LHCN-M2 (cell line): ENCODE measurements at places on chromosomes 7 and 10. TPM values are rescaled to one million over a fixed set of nuclear protein-coding genes. Genes with fewer than 3 reads are reported as not detected.

DNA sequence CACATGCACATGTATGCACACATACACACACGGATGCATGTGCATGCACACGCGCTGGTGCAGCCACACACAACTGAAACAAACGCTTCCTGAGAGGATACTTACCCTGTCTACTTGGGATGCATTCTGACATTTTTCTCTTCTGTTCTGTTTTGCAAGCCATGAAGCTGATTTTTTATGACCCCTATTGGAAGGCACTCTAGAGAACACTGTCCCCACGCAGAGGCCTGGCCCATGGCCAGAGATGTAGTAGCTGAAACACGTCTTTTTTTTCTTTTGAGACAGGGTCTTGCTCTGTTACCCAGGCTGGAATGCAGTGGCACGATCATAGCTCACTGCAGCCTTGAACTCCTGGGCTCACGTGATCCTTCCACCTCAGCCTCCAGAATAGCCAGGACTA is 47.9 kb downstream of the VWA2 start:
- DNase-seq, result no peak

DNA sequence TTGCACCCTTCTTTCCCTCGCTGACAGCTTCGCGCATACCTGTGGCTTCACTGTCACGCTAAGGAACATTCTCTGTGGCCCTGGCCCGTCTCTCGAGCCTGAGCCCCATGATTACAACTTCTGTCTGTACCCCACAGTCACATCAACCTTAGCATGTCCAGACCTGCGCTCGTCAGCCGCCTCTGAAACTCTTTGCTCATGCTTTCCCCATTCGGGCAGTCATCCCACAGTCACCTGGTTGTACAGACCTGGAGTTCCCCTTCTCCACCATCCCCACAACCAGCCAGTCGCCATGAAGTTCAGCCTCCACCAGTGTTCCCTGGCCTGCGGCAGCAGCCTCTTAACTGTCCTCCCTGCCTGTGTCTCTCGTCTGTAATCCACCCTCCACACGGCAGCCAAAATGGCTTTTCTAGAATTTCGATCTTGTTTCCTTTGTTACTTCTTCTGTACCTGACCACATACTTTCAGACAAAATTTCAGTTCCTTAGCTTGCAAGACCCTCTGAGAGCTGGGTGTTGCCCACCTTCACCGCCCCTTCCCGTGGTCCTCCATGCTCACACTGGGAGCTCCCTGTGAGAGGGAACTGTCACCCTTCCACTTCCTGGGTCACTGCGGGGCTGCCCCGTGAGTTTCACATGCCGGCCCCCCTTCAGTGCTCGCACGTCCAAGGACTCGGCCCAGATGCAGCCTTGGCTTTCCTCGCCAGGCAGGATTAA is 229.2 kb downstream of the CELF2 start:
- no peak for DNase-seq

DNA sequence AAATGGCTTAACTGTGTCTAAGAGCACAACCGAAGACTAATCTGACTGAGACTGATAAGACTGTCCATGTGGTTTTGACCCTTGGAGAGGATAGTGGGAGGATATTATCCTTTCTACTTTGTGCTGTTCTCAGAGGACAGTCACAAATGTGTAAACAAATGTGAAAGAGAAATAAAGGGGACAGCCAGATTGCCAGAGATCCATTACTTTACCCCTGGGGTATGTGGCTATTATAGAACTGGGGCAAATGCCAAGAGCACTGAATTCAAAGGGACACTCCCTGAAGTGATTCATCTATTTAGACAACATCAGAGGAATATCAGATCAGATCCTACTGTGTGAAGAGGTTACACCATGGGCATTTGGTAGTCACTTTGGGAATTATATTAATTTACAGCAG is 154.7 kb downstream of the RNLS start:
- peak; percentile 48 for DNase-seq

- no peak for DNase-seq
Observed at GRCh38 chr7:13028036-13028824, 340.8 kb downstream of the ARL4A start.

DNA sequence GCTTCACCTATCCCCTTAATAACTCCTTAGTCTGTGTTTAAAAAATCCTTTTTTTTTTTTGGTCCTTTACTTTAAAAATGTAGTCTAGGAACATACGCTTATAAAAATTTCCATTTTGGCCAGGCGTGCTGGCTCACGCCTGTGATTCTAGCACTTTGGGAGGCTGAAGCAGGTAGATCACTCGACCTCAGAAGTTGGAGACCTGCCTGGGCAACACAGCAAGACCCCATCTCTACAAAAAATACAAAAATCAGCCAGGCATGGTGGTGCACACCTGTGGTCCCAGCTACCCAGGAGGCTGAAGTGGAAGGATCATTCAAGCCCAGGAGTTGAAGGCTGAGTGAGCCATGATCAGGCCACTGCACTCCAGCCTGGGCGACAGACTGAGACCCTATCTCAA is 14.8 kb downstream of the KAZALD1 start:
- DNase-seq, result no peak

DNA sequence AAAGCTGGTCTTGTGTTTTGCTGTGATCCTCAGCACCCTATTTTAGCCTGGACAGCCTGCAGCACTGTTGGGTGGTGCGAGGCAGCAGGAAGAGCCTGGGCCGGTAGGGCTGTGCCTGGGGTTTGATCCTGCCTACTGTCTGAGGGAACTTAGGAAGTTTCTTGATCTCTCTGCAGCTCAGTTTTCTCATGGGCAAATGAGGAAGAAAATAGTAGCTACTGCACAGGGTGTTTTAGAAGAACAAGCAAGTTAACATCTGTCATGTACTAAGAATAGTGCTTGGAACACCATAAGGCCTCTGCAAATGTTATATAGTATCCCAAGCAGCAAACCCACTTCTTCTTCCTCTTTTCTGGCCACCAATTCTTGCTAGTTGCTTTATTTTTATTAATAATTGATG is 12.0 kb upstream of the AGR2 start:
- no peak for DNase-seq

DNA sequence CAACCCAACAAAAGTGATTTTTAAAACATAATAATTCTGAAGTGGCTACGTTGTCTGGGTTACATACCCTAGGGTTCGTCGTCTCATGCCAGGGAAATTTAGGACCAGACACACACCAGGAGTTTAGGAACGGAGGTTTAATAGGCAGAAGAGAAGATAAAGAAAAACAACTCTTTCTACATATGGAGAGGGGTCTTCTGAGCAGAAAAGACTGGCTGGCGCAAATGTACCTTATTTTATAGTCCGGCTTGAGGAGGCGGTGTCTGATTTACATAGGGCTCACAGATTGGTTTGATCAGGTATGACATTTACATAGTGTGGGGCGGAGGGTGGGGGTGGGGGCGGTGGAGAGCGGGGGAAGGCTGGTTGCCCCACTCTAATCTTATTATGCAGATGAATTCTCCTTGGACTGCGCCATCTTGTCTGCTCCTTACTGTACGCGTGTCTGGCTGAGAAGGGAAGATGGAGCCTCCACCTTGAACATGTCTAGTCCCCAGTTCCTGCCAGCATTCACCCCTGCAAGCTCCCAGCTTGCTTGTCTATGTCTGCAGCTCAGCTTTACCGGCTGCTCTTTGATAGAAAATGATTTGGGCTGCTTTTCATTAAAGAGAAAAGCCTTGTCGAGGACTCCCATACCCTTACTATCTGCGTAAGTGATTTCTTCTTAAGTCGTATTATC is 98.7 kb downstream of the RALA start:
- no peak for DNase-seq

DNA sequence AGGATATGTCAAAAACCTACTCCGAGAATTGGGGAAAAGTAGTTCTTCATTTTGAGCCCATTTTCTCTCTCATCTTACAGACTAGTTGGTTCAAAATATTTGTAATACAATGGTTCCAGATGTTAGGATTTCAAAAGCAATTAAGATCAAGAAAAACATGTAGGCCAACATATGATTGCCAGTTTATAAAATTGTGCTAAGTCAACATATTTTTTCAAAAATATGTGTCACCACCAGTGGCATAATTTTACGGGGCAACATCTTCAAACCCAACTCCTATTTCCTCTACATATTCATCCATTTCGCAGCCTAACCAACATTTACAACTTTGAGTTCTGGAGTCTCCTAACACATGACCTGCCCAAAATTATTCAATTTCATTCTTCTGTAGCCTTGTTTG is 514.5 kb upstream of the TPK1 start:
- no peak for DNase-seq

DNA sequence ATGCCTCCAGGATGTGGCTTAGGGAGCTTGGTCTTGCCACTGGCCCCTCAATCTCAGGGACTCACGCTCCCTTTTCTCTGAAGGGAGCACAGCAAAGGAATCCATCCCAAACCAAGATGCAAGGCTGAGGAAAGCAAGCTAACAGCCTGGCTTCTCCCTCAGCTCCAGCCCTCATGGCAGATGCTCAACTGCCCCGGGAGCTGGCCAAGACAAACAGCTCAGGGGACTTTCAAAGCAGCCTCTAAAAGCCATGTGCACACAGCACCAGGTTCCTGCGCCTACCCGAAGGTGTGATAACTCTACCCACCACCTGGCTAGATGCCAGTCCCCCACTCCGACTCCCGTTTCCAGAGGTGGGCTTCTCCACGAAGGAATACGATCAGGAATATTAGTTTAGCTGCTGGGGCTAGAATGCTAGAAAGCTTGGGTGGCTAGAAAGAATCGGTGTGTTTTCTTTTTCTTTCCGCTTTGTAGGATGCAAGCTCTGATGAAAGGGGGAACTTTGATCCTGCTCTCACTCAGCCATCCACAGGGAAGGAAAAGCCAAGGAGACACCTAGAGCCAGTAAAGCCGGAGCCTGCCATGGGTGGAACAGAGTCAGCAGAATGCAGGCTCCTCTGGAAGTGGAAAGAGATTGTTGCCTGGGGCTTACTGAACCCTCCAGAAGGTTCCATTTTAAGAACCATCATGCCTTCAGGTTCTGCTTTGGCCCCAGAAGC is 89.0 kb upstream of the FGFR2 start:
- DNase-seq, result no peak

- DNase-seq, result no peak
Observed at GRCh38 chr7:47443049-47443448, 138.9 kb downstream of the TNS3 start.

- DNase-seq, result no peak
Observed at GRCh38 chr10:10477844-10478243, 539.8 kb upstream of the CELF2 start.

DNA sequence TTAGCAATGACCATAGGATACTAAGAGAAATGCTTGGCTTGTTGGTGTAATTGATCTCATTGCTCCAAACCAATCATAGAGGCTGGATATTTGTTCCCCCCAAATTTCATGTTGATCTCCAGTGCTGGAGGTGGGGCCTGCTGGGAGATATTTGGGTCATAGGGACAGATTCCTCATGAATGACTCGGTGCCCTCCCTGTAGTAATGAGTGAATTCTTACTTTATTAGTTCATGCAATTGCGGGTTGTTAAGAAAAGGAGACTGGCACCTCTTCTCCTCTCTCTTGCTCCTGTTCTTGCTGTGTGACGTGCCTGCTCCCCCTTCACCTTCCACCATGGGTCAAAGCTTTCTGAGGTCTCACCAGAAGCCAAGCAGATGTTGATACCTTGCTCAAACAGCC is 630.1 kb downstream of the CALN1 start:
- no peak for DNase-seq

DNA sequence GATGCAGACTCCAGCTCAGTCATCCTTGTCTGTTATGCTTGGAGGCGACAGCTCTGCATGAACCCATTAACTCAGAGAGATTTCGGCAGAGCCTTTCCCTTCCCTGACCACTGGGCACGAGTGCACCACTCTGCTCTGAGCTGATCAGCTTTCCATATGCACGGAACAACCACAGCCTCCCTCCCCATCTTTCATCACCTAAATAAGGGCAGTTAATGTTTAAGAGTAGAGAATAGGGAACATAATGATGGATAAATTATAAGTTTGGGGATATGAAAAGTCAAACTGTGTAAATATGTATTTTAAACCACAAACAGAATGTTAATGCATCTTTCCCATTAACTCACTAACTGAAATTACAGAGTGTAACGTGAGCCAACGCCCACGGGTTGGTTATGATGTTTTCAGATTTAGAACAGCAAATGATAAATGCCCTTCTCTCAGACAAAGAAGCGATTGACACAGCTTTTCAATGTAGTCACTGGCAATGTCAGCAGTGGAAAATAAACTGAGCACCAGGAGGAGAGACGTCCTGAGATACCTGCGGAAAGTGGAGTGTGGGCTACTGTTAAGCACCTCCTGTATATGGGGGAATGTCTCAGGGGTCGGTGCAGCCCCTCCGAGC is 658.2 kb downstream of the LRMDA start:
- no peak for DNase-seq

GRCh38 chr7:83857691-83858090 is 208.8 kb upstream of the SEMA3E start:
- no peak for DNase-seq

- no peak for DNase-seq
Observed at GRCh38 chr10:4851846-4852245, 25.8 kb downstream of the AKR1E2 start.

DNA sequence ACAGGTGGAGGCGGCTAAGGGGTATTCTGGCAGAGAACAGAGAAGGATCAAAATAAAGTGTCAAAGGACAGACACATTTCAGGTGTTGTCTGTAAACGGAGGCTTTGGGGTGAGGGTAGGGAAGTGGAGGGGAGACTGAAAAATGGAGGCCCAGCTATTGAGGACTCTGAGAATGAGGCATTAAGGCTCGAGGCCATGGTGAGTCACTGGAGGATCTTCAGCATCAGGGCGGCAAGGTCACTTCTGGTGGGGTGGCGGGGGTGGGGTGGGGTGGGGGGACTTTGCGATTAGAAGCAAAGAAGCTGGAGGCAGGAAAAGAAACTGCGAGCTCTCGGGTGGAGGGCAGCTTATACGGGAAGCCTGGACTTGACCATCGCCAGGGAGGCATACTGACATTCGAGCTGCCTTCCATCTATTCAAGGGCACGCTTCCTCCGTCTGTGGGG is 58.4 kb upstream of the PCGF5 start:
- peak; percentile 38 for DNase-seq

GRCh38 chr10:33125522-33126517 is 167.8 kb upstream of the ITGB1 start:
- DNase-seq, result no peak

- DNase-seq, result no peak
Observed at GRCh38 chr7:44484482-44485313, 5.8 kb downstream of the NUDCD3 start.

- no peak for DNase-seq
Observed at GRCh38 chr10:71011141-71011540, 122.8 kb upstream of the PCBD1 start.

- DNase-seq, result no peak
Observed at GRCh38 chr7:102115181-102115580, 171.5 kb upstream of the SH2B2 start.

The IFIT1B gene
- total RNA-seq, result not detected in 2 replicates

The MYPN gene
- total RNA-seq, result 31.8 and 32.7 TPM in 2 replicates

The MAGI2 gene
- 2.4 and 3.6 TPM in 2 replicates for total RNA-seq

The THNSL1 gene
- total RNA-seq, result 6.0 and 7.9 TPM in 2 replicates

The IPMK gene
- total RNA-seq, result 6.8 and 7.6 TPM in 2 replicates

The CCDC3 gene
- total RNA-seq, result 3.2 and 4.0 TPM in 2 replicates

The SH2D4B gene
- not detected in 2 replicates for total RNA-seq

The TAS2R4 gene
- total RNA-seq, result 0.06 and 0.34 TPM in 2 replicates

The OR13A1 gene
- not detected in 2 replicates for total RNA-seq

The PLEKHS1 gene
- total RNA-seq, result not detected in 2 replicates

The AEBP1 gene
- not detected in 2 replicates for total RNA-seq
